HT1080 (cell line): ENCODE measurements at places on chromosomes 5 and 9.
A peak's percentile ranks its signal among the peaks of the same experiment; 100 is the strongest.

DNA sequence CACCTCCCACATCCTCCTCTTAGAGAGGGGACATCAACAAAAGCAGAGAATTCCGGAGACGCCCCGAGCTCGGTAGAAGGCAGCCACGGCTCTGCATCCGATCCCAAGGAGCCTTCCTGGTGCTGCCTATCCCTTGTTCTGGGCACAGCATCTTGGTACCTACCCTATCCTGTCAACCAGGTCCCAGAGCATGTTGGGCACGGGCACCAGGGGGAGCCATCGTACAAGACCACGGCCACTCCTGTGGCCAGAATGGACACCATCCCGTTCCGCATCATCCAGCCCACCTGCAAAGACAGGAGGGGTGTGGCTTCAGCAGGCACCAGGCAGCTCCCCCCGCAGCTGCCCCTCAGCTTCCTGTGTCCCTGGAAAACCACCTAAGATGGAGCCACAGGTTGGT is 62.7 kb upstream of the ZNF354A start:
- no peak for DNase-seq

DNA sequence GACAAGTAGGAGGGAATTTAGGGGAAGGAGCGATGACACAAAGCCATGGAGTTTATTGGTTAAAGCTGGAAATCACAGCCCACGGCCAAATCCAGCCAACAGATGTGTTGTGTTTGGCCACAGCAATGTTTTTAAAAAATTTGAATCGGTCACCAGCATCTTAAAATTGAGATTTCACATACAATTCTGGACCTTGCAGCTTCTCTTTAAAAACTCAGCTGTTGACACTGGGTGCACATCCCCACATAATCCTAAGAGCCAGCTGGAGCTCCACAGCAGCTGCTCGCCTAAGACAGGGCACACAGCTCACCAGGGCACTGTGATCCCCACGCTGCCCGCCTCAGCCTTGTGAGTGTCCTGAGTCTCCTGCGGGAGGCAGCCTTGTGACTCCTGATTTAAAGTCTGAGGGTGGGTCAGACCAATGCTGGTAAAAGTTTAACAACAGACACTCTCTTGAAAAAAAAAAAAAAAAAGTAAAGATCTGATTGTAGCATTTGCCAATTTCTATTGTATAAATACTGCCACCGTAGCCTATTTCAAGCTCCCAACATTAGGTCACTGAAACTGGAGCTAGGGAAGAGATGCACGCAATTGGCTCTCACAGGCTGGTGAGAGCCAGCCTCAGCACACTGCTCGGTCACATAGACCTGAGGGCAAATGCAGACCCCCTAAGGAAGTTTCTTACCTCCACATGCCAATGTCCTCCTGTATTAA is 124.8 kb downstream of the HSD17B3 start:
- DNase-seq, result no peak

GRCh38 chr9:2691626-2692025 is 25.7 kb upstream of the KCNV2 start:
- DNase-seq, result no peak

GRCh38 chr5:43225649-43226245 is 33.7 kb downstream of the NIM1K start:
- DNase-seq, result no peak

GRCh38 chr9:121972501-121972981 is 120.6 kb downstream of the TTLL11 start:
- DNase-seq, result peak; percentile 92

- DNase-seq, result no peak
These were observed 60.5 kb downstream of the CTSL start for GRCh38 chr9:87786423-87786822.

DNA sequence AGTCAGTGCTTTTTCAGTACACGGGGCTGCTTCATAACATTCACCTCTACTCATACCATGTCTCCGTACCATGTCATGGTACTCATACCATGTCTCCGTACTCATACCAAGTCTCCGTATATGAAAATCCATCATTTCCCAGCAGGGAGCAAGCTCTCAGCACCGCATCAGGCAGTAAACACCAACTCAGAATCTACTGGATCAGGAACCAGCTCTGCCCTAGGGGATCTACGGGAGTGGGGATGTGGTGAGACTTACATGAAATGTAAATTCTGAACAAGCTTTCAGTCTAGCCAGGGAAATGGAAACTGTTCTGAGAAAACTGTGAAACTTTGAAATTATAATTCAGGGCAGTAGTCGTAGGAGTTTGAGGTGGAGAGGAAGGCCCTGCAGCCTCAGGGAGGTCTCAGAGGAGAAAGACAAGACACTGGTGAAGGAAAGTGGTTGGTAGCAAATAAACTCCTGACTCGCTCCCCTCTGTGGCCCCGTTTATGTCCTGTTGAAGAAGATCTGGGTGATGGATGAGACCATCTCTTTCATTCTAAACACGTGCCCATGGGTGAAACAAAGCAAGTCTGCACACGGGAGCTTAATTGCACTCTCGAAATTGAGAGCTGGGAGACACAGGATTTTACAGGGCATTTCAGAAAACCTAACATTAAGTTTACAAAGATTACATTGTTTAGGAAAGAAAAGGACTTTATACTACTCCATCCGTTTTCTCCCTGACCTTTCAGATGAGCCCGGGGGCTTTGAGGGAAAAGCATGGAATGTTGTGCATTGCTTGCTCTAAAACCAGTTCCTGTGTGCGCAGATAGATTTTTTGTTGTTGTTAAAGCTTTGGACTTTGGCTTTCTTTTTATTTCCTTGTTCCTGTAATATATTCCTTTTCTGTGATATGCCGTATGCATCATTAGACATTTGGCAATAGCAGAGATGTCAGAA is 26.8 kb downstream of the ACTBL2 start:
- DNase-seq, result no peak

DNA sequence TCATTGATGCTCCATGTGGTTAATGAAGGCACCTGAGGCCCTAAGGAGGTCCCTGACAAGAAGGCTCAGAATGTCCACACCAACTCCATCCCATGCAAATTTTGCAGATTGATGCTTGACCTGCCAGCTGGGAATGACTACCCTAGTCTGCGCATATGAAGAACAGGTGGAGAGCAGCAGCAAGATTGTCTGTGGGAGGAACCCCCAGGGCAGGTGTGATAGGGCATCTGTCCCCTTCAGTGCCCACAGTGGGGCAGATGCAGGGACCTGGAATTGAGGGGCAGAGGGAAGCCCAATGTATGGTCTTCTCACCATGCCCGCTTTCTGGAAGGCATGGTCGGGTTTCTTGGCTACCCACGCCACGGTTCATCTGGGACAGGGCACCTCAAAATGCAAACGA is 79.6 kb downstream of the MACROH2A1 start:
- DNase-seq, result no peak

DNA sequence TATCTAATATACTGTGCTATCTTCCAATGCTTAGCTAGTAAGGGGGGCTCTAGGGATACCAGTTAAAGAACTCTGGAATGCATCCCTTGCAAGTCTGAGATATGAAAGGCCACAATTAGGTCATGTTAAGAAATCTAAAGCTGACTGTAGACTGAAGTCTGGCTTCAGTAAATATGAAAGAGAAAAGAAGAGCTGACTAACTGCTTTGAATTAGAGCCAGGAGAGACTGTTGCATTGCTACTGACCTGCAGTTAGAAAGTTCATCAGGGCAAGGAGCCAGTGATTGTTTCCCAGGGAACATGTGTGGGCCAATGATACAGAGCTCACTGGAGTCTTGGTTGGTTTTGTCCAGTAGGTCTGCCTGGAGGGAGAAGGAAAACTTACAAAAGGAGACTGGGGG is 472.1 kb upstream of the TNC start:
- peak; percentile 76 for DNase-seq

DNA sequence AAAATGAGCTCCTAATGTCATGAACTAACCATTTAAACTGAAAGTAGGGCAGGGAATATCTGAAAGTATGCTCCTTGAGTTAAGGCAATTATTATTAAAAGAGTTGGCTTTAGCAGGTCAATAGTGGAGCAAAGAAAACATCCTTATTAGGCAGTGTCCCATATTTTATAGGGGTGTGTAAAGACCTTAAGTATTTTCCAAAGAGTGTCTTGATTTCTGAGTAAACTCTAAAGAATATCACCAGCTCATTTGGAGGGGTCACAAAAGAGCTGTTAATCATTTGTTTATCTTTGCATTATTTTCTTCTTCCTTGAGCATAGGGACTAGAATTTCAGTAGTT is 109.3 kb downstream of the MUSK start:
- DNase-seq, result no peak

DNA sequence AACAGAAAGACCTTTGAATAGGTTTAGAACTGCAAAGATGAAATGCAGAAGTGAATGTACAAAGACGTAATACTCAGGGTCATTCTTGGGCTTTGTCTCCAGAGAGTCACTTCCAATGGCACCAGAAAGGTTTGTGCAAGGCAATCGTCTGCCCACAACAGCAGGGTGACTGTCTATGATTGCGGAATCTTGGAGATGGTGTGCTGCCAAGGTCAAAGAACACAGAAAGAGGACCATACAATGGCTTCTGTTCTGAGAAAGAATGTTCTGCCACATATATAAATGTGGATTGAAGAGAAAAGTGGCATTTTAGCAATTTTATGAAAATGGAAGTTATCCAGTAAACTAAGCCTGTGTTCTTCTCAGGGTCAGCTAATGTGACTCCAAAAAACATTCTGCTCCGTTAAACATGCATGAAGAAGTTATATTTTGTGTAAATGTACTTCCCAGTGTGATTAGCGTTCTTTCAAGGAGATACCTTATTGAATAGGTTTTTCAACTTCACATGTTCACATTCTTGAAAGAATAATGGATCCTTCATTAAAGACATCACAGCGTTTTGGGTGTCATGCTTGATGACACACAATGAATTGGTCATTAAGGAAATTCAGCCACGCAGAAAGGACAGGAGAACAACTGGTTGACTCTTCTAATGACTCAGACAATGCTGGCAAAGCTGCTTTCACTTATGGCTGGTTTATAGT is 73.4 kb upstream of the CDH6 start:
- peak; percentile 31 for DNase-seq

GRCh38 chr5:144142824-144143162 is 27.7 kb downstream of the YIPF5 start:
- DNase-seq, result no peak

DNA sequence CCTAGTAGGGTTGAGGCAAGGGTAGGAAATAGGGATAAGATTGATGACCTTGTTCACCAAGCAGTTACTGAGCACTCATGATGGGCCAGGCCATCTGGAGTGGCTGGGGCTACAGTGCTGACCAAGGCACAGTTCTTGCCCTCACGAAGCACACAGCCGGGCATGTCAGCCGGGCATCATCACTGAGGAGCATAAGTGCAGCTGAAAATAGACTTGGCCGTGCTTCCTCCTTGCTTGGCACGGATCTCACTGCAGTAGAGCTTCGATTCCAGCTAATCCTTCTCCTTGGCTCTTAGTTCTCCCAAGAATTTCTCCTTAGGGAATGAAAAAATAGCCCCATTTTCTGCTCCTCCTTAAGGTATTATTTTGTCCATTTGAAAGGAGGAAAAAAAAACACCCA is 116.6 kb downstream of the NMUR2 start:
- no peak for DNase-seq

DNA sequence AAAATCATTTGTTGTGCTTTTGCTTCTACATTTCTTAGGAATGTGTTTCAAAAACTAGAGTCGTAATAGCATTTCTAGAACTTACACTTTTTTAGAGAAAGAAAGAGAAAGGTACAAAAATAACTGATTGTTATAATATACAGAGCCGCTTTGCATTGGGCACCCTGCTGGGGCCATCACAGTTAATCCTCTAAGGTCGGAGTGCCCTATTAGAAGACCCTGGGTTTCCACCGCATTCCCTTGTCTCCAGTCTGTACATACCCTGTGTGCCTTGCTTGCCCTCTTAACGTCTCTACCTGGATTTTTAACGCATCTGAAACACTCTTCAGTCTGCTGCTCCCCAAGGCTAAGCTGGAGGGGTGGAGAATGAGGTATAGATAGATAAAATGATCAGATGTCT is 1.3 kb downstream of the MARVELD2 start:
- no peak for DNase-seq

- peak; percentile 40 for DNase-seq
These were observed 7.7 kb upstream of the CPEB4 start for GRCh38 chr5:173880306-173880985.

DNA sequence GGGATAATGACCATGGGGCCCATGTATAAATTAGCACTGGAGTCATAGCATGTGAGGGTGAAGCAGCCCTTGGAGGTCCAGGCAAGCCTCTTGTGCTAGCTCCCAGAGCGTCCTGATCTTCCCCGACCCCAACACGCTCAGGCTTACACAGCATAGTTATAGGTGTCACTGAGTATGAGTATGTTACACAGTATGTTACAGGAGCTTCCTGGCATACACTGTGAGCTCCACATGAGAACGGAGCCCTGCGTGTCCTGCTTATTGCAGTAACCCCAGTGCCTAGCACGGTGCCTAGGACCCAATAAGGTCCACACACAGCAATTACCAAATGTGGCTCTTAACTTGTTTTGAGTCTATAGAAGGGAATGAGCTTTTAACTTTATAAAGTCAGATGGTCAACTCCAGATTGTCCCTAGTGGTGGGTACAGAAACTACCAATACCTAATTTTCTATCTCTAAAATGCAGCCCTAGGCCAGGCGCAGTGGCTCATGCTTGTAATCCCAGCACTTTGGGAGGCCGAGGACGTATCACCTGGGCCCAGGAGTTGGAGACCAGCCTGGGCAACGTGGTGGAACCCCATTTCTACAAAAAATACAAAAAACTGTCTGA is 64.1 kb downstream of the PLAC8L1 start:
- DNase-seq, result no peak

GRCh38 chr9:21030389-21031035 is 928 bp downstream of the HACD4 start:
- DNase-seq, result peak; percentile 15

DNA sequence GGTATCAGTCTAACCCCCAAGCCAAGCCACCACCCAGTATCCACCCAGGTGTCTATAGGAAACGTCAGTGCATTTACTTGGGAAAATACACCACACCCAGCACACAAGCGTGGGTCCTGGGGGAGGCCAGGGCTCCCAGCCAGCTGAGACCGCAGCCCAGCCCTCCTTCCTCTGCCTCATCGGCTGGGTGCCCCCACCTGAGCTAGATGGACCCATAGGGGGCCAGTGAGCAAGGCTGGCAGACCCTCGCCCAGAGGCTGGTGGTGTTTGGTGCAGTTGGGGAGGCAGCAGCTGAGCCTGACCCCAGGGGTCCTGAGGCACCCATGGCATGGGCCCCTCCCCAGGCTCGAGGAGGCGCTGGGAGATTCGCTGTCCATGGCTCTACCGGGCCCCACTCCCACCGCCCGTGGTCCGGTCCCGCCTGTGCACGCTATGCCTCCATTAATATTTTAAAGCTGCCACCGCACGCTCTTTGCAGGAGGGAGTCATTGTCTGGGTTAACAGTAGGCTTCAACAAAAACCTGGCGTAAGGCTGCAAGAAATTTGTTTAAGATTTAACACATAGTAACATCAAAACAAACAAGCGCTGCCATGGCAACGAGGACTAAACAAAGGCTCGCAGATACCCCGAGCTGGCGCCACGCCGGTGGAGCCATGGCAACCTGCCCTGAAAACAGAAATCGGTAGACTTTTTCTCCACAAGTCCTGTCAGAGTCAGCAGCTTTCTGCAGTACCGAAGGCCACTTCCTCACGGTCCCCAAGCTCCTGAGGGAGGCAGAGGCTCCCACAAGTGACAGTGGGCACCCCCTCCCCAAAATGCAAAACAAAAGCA is 20.6 kb downstream of the TPPP start:
- DNase-seq, result peak; percentile 87
